ENCODE measurements at places on chromosomes 4 and X.
A peak's percentile ranks its signal among the peaks of the same experiment; 100 is the strongest.

- DNase-seq = peak; percentile 94
Measured at GRCh38 chr4:84582302-84582987, 482 bp upstream of the CDS1 start.

- no peak for DNase-seq
Measured at GRCh38 chrX:110157444-110157843, 154.5 kb downstream of the TMEM164 start.

GRCh38 chr4:188030401-188030800 is 34.8 kb downstream of the ZFP42 start:
- DNase-seq = no peak

- DNase-seq = no peak
Measured at GRCh38 chr4:13917015-13917414, 289.5 kb upstream of the BOD1L1 start.

- DNase-seq = no peak
Measured at GRCh38 chr4:147910315-147910714, 178.4 kb downstream of the ARHGAP10 start.

DNA sequence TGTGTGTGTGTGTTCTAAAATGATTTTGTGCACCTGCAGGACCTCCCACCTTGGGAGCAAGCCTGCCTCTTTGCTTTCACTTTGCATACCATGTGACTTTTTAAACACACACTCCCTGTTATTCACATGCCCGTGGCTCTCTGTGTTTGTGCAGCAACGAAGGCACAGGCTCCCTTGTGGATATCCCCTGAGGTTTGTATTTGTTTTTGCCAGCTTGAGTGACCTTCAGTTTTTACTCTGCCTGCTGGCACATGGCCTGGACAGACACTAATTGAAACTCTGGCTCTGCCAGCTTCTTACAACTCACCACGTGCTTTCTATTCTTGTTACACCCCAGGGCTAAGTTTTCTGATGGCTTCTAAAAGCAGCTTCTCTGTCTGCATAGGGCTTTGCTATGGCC is 885.8 kb downstream of the SH3BGRL start:
- DNase-seq = no peak

- no peak for DNase-seq
Measured at GRCh38 chrX:39704590-39704989, 393.2 kb downstream of the BCOR start.

GRCh38 chr4:123503698-123504363 is 107.2 kb downstream of the SPRY1 start:
- DNase-seq = no peak

DNA sequence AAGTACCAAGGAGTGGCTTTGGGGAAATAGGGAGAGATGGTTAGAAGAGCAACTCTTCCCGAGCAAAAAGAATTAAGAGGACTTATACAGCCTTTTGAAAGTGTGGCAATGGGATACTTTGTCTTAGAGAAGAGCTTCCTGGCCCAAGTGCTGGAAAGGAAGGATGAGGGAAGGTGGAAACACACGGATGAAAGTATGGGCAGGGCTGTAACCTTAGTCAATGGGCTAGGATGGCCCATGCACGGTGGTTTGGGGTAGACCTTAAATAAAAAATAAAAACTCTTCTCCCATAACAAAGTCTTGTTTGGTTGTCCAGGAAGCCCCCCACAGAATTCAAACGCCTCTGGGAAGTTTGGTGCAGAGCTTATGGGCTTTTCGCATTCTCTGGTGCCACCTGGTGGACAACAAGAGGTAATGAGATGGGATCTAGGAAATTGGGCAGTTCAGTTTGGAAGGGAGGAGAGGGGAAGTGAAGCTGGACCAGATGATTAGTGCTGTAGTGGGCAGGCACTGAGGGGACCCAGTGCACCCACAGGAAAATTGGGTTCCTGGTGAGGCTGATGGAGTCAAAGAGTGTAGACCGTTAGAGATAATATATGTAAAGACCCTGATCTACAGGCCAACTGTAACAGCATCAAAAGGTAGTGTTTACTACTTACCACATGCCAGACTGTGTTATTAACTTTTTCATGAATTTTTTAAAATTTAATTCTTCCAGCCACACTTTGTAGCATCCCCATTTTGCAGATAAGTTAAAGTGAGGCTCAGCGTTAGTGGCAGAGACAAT is 13.8 kb upstream of the ENOX2 start:
- peak; percentile 67 for DNase-seq

DNA sequence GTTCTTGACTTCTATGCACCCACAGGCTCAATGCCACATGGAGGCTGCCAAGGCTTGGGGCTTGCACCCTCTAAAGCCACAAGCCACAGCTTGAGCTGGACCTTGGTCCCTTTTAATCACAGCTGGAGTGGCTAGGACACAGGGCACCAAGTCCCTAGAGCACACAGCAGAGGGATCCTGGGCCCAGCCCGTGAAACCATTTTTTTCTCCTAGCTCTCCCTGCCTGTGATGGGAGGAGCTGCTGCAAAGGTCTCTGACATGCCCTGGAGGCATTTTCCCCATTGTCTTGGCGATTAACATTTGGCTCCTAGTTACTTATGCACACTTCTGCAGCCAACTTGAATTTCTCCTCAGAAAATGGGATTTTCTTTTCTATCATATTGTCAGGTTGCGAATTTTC is 410.9 kb downstream of the GRID2 start:
- DNase-seq = no peak

DNA sequence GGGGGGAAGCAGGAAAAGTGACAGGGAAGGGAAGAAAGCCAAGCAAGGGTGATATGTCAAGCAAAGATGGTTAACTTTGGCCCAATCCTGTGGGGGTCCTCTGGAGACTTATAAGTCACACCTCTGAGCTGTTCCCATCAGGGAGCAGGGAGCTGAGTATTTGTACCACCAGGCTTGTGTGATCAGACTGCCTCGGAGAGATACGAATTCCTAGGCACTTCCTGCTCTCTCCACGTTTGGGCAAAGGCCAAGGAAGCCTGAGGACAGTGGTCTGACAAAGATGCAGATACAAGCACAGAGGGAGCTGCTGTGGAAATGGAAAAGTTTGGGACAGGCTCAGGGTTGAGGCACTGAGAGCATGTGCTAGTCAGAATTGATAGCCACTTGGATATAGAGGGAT is 10.4 kb upstream of the PPP3CA start:
- DNase-seq = no peak

DNA sequence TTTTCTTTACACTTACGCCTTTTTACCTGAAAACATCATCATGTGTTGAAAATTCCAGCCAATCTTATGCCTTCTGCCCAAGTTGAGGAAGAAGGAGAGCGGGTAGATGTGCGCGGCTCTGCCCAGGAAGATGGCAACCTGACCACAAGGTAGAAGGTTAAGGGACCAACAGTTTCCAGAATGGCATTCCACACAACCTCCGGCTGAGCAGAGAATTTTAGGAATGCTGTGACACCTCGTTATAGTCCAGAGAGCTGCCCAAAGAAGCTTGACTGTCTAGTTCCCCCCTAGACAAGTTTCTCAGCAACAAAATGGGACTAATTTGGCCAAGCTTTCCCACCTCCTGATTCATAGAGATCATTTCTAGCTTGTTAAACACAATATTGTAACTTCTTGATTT is 75.1 kb downstream of the CHST7 start:
- DNase-seq = no peak

DNA sequence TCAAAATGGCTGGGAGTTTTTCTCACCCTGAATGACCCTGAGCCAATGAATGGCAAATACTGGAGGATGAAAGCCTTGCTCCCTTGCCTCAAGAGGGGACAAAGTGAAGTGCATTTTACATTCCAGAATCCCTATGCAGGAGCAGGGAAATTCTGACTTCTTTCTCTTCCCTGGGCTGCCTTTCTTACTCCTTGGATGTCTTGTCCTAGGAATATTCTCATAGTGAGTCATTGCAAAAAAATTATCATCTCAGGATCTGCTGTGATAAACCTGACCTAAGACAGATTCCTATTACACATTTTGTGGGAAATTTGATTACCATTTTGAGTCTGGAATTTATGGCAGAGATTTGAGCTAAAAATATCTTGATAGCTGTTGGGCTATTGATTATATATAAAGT is 199.9 kb downstream of the TMA16 start:
- no peak for DNase-seq

DNA sequence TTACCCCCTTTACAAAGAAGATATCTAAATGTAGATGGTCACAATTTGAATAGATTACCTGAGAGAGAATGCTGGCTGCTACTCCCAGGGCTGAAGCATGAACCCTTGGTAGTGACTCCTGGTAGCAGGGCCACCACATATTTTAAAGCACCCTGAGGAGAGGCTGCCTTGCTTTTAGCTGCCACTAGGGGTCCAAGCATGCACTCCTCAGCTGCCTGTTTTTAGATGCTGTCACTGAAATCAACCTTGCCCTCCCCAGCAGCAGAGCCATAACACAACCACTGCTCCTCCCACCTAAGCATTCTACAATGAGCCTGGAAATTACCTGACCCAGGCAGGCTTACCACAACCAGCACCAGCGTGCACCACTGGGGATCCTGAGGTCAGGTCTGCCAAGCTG is 850.9 kb downstream of the FAM133A start:
- no peak for DNase-seq

GRCh38 chr4:66572949-66573348 is 902.7 kb upstream of the EPHA5 start:
- no peak for DNase-seq

- no peak for DNase-seq
Measured at GRCh38 chr4:114040319-114041116, 61.1 kb upstream of the ARSJ start.

DNA sequence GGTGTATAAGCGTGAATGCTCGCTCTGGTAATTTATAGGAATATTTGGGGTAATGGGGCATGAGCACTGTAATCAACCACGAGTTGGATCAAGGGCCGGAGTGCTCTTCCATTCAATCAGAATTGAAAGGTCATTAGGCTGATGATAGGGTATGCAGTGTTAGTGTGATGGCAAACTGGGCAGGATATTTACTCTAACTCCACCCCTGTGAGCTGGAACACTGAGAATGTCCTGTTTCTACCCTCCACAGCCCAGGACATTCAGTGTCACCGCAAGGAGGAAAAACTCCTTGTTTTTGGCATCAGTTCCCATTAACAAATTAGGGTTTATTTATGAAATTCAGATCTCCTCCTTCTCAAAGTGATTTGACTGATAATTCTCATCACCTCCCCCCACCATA is 137.8 kb downstream of the HS6ST2 start:
- DNase-seq = no peak

- DNase-seq = no peak
Measured at GRCh38 chrX:122641136-122641535, 542.9 kb upstream of the GRIA3 start.

DNA sequence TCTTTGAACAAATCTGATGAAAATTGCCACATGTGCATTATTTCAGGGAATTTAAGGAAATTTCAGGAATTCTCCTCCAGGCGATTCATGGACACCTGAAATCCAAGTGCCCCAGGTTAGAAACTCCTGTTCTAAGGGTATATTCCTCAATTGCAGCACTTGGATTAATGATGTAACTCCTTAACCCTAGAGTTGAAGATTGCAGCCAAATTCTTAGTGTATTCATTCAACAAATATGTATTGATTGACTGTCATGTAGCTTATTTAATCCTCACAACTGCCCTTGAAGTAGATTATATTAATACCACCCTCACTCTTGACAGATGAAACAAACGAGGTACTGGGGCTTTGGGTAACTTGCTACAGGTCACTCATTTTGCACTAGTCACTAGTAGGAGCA is 11.3 kb downstream of the CETN2 start:
- no peak for DNase-seq

DNA sequence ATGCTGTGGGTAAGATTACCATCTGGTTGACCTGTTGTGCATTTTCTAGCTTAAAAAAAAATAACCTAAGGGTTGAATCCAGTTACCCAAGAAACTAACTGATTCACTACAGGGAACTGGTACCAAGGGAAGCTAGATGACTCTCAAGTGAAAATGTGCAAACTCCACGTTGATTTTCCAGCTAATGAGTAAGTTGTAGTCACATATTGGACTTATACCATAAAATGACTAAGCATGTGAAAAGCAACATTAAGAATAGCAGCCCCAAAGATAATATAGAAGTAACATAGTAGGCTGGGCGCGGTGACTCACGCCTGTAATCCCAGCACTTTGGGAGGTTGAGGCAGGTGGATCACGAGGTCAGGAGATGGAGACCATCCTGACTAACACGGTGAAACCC is 270.9 kb downstream of the SPRY1 start:
- no peak for DNase-seq

DNA sequence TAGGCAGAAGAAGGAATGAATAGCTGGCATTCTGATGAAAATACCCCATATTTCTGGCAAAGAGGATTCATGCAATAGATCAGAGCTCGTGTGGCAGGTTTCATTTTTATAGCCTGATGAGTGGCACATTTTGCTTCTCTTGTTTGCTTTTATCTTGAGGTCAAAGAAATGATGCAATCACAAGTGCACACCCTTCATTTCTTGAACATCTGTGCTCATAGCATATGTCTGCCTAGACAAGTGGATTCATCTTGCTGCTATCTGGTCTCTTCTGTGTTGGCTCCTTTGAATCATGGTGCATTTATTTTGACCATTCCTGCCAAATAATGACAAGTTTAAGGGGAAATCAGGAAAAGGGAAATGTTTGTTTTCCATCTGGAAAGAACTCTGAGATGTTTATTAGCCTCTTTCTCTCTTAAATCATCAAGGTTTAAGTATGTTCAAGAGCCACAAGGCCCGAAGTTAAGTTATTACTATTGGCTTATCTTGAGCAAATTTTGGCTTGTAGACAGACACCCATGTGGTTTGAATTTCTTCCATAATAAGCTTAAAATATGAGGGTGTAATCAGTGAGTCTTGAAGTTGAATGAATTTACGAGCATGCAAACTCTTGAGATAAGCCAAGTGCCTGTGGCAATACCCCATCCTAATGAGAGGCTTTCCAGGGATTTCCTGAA is 59.3 kb upstream of the HS3ST1 start:
- DNase-seq = no peak

DNA sequence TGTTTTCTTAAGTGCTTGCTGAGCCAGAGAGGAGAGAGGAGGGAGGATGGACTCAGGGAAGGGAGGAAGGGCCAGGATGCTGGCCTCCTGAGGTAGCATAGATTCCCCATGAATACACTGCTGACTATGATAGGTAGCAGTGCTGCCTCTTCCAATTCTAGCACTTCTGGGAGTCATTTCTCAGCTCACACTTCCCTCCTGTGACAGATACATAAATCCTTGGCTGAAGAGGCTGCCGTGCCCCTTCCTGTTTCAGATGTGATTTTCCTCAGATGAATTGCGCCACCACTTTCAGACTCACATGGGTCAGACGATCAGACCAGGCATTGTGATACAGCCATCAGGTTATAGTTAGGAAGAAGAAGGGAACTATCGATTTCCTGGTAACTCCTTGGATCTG is 22.4 kb downstream of the TSC22D3 start:
- no peak for DNase-seq

DNA sequence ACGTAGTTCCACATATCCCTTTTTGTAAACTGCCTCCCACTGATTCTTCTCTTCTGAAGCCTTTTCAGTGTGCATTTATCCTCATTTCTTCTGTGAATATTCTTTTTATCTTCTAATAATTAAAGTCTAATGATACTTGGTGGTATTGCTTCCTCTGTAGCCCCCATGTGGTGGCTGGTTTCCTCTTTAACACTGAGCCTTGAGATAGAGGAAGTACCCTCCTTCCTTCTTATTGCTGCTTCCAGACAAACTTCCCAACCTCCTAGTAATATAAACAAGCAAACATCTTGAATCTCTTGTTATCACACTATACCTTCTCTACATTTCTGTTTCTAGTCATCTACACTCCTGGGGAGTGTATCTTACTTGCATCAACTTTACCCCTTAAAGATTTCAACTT is 310.5 kb upstream of the GIMD1 start:
- no peak for DNase-seq

Measured in activated CD8-positive, alpha-beta memory T cell treated with anti-CD3 and anti-CD28 coated beads for 24 hours (primary cell).